Stimulated activated CD8-positive, alpha-beta memory T cell treated with anti-CD3 and anti-CD28 coated beads, Interleukin-7, amount 100 ng/mL, for 24 hours (primary cell): ENCODE measurements at places on chromosomes 13 and 19.

- no peak for DNase-seq
These were observed 7.0 kb downstream of the TUBGCP3 start for GRCh38 chr13:112580912-112581311.

DNA sequence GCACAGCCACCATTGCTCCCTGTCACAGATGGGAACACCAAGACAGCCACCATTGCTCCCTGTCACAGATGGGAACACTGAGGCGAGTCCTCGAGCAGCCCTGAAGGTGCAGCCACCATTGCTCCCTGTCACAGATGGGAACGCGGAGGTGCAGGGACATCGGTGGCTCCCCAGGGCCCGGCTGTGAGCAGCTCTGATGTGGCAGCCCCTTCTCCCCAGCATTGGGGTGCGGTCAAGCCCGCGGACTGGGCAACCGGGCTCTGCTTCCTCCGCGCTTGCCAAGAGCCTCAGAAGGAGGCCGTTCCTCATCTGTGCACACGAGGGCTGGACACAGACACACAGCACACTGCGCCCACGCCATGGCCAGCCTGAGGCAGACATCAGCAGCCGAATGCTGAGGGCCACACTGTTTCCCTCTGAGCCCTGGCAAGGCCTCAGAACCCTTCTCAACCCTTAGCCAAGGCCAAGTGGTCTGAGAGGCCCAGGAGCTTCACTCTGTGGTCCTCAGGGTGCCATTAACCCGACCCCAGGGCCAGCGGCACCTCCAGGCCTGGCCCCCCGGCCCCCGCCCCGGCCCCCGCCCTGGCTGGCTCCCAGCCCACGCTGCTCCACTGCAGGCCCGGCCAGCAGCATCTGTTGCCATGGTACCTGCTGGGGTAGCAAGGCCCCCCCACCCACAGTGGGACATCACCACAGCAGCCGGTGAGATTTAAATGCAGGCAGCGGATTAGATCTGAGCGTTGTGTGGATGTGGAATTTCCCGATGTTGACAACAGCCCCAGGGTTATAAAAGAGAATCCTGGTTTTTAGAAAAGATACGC, 18.4 kb downstream of the C2CD4C start:
- DNase-seq, result no peak

- DNase-seq, result no peak
These were observed 179.8 kb downstream of the RBM26 start for GRCh38 chr13:79226250-79226649.

DNA sequence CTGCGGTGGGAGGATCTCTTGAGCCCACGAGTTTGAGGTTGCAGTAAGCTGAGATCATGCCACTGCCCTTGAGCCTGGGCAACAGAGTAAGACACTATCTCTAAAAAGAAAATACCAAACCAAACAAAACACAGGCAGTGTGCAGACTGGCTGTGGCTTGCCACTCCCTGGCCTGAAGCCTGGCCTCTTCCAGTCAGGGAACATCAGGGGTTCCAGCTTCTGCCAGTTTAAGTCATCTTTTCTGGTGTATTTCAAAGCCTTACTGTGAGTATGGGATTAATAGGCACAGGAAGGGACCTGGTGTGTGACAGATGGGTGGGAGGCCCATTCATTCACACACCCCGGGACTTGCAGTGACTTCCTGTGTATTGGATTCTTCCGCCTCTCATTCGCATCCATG, 27.0 kb upstream of the F2RL3 start:
- DNase-seq, result no peak

GRCh38 chr19:42066075-42066754, 3.8 kb downstream of the GRIK5 start:
- no peak for DNase-seq

- no peak for DNase-seq
These were observed 52.0 kb downstream of the COL4A1 start for GRCh38 chr13:110254751-110255553.

DNA sequence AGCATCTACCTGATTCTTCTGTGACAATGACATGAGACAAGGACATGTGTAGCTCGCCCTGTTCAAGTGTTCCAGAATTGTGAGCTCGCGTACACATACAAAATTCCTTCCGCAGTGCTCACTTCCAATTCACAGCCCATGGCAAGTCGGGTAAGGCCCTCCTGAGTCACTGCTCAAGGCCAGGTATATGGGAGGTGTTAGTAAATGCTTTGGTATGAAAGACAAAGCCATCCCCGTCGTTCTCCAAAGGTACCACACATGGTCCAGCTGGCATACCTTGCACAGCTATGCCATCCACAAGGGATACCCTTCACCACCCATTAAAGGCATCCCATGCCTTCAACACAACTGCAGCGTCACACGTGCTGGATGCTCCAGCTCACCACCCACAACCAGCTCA, 4.4 kb upstream of the ELL start:
- no peak for DNase-seq

DNA sequence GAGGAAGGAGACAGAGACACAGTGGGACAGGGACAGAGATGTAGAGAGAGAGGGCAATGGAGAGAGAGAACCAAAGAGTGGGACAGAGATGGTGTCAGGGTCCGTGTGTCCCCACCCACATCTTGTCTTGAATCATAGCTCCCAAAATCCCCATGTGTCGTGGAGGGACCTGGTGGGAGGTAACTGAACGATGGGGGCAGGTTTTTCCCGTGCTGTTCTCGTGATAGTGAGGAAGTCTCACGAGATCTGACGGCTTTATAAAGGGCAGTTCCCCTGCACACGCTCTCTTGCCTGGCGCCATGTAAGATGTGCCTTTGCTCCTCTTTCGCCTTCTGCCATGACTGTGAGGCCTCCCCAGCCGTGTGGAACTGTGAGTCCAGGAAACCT, 7.5 kb upstream of the PLA2G4C start:
- no peak for DNase-seq

DNA sequence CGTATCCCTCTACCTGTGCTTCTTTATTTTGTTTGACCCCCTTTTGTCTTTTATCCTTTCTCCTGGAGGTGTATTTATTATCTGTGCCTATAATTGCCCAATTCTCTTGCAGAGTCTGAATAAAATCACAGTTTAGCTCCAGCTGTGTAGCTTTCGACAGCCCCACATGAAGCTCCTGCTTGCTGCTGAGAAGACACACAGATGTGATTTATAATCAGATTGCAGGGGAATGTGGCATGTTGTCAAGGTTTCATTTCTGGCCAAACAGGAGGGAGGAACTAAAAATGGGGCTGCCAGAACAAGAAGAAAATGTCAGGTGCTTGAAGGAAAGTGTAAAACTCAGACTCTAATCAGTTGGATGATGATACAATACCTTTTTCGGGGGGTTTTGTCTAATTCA, 22.7 kb downstream of the CCNA1 start:
- no peak for DNase-seq

DNA sequence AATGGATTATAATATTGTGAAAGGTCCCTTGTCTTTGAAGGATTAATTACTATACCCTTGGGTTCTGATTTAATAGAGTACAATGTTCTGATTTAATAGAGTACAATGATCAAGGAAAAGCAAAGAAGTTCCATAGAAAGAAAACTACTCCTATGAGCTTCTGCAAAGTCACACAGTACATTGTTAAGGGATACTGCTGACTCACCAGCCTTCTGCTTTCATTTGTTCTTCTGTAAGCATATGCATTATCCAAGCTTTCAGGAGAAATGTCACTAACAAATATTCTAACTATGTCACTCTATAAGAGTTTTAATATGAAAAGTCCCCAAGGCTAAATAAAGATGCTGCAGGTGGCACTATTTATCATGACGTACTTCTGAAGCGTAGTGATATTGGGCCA, 396.7 kb downstream of the RFC3 start:
- DNase-seq, result no peak

DNA sequence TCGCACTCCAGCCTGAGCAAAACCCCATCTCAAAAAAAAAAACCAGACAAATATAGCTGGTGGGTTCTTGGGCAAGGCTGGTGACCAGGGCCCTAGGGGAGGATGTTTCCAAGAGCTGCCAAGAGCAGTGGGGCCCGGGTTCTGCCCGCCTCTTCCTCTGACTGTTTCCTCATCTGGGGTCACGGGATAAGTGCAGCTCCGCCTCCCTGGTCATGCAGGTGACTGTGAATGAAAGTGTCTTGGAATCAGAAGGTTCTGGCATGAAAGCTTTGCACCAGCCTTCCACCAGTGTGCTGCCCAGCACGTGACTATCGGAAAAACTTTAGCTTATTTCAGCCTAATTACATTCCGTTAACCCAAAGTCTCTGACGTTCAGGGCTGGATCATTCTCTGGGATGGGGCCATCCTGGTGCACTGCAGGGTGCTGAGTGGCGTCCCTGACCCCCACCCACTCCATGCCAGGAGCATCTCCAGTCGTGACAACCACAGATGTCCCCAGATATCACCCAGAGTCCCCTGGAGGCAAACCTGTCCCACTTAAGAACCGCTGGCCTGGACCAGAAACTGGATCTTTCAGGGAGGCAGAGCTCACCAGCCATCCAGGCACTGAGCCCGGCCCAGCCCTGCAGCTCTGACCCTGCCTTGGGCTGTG, 85.6 kb downstream of the GNG7 start:
- no peak for DNase-seq

GRCh38 chr13:86563308-86563707, 764.1 kb upstream of the SLITRK6 start:
- DNase-seq, result no peak

DNA sequence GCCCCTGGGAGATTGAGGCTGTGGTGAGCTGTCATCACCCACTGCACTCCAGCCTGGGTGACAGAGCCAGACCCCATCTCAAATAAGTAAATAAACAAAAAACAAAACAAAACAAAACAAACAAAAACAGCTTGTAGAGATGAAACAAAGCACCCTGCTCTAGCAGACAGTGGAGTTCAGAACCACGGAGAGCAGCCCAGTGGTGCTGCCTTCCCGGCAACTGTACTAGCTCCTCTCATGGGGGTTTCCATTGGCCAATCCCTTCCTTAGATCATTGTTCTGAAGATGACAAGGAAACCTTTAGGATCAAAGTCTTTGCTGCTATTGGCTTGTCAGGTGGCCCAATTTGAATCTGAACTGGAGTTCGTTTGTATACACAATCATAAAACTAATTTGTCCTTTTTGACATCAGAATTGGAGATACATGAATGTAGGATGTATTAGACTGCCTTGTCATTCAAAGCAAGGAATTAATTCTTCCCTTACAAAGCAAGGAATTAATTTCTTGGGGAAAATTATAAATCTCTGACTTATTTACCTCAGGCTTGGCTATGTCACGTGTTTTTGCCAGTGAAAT, 19.7 kb upstream of the SYCN start:
- no peak for DNase-seq

GRCh38 chr13:113643593-113643992, 14.4 kb downstream of the ATP4B start:
- no peak for DNase-seq

- peak; percentile 33 for DNase-seq
These were observed 1.4 kb downstream of the PARP4 start for GRCh38 chr13:24511019-24511815.

DNA sequence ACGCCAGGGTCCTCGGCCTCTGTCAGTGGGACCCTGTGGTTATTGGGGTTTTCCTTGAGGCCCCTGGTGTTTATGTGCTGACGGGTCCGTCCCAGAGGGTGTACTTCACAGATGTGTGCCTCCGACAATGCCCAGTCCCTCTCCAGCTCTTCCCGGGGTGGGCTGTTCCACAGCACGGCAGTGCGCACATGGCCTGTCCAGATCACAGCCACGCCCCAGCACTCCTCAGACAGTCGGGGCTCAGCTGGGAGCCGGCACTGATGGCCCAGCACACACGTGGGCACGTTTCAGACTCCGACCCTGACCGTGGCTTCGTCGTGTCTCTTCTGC, 16.9 kb upstream of the F7 start:
- DNase-seq, result no peak

DNA sequence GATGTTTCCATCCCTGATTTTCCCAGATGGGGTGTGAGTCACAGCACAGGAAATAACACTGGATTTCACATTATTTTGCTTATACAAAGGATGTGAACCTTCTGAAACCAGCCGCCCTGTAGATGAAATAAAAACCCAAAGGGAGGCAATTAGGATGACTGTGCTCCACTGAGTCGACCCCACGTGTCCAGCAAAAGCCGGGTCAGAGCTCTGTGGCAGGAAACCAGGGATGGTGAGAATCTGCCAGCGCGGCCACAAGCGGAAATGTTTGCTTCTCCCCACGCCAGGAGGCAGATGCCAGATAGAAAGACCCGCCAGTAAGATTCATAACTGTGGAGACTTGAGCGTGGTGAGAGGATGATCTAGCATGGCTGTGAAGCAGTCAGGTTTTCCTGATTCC, 764.4 kb downstream of the LIG4 start:
- DNase-seq, result no peak

DNA sequence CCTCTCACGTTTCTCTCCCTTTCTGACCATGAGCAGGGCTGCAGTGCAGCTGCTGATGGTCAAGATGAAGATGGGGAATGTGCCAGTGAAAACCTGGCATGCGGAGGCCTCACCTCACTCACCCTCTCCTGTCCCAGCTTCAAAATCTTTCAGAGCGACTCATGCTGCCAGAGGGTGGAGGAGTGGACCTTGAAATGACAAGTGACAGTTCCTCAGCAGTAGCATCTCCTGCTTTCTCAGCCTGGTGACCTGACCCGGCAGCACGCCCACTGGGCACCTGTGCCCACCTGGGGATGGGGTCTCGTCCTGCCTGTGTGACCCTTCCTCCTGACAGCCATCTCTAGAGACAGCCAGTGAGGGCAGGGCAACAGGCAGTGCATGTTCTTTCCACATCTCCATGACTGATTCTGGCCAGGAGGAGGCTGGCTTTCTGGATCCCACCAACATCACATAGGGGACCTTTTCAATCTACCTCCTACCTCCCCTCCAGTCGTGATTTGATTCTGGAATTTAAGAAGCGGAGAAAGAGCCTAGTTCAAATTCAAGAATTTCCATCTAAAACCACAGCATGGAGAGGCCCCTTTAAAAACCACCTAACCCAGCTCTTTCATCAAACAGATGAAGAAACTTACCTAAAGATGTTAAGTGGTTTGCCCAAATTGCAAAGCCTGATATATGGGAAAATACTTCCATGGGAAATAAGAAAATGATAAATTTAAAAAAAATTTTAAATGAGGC, 45.8 kb downstream of the RFX2 start:
- no peak for DNase-seq

DNA sequence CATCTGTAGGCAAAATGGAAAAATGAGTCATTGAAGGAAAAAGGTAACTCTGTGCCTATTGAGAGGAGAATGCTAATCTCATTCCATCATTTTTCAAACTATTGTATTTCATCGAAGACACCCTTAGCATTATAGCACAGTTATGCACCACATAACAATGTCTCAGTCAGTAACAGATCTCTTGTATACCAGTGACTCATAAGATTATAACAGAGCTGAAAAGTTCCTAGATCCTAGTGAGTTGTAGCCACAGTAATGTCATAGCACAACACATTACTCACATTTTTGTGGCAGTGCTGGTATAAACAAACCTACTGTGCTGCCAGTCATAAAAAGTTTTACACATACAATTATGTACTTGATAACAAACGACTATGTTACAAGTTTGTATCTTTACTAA, 1077.6 kb downstream of the DIAPH3 start:
- no peak for DNase-seq

GRCh38 chr19:17073869-17074633, 1.2 kb downstream of the HAUS8 start:
- no peak for DNase-seq

GRCh38 chr19:50377051-50377461, 799 bp downstream of the NR1H2 start:
- DNase-seq, result no peak

- no peak for DNase-seq
These were observed 33.0 kb downstream of the LYL1 start for GRCh38 chr19:13069415-13070359.
